ENCODE measurements at places on chromosomes 2 and 18. TPM values are rescaled to one million over a fixed set of nuclear protein-coding genes. Genes with fewer than 3 reads are reported as not detected.

Gene SERPINB13
- polyA plus RNA-seq, result 0.08 TPM

Gene CYS1
- 20.2 TPM for polyA plus RNA-seq

Gene IL18RAP
- polyA plus RNA-seq, result 0.66 TPM

Gene ALPG
- not detected for polyA plus RNA-seq

Gene MBD2
- polyA plus RNA-seq, result 49.1 TPM

Gene FAM228A
- not detected for polyA plus RNA-seq

Gene PRSS56
- polyA plus RNA-seq, result 1.6 TPM

Gene NEUROD1
- polyA plus RNA-seq, result not detected

Gene DSEL
- polyA plus RNA-seq, result 10.1 TPM

Gene GAL3ST2
- polyA plus RNA-seq, result 0.11 TPM

Gene GPR39
- 0.15 TPM for polyA plus RNA-seq

DNA sequence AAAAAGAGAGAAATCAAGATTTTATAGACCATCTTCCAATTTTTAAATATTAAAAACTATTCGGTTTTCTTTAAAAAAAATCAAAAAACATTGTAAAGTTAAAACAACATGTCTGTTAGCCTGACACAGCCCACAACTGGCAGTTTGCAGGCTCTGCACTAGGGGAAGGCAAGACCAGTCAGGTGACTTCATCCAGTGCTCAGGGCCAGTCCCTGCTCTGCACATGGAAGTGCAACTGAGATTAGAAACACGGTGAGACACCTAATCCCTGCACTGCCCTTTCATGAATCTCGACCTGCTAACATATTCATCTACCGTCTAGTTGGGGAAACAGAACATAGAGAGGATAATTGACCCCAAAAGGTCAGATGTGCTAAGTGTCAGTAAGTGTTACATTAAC is 135.2 kb downstream of the BARD1 start:
- DNase-seq, result no peak

GRCh38 chr2:236642584-236643291 is 73.1 kb downstream of the ACKR3 start:
- DNase-seq, result peak; percentile 89

DNA sequence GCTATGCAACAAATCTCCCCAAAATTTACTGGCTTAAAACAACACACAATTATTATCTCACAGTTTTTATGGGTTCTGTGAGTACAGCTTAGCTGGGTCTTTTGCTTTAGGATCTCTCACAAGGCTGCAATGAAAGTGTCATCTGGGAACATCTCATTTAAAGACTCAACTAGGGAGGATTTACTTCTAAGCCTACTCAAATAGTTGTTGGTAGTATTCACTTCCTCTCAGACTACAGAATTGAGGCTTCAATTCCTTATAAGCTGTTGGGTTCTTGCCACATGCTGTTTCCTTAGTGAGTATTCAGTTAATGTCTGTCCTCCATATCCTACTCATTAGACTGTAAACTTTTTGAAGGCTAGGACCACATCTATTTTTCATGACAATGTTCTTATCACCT is 72.3 kb downstream of the MDH1 start:
- no peak for DNase-seq

- DNase-seq, result no peak
These were observed 87.8 kb upstream of the SNTG2 start for GRCh38 chr2:862731-863466.

DNA sequence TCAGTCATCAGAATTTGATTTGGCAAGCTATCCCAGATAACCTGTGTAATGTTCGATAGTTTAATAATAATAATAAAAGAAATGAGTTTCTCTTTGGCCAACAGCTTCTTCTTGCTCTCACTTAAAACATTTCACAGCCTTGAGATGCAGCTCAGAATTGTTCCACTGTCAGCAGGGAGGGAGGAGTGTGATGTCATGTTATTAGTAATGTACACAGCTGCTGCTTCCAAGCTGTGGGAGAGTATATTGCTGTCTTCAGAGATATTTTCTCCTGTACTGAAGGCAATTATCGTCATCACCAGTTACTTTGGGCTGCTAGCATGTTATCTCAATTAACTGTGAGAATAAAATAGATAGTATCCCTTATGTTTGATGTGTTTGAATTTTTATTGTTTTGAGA is 146.9 kb upstream of the MAP3K20 start:
- peak; percentile 65 for DNase-seq

DNA sequence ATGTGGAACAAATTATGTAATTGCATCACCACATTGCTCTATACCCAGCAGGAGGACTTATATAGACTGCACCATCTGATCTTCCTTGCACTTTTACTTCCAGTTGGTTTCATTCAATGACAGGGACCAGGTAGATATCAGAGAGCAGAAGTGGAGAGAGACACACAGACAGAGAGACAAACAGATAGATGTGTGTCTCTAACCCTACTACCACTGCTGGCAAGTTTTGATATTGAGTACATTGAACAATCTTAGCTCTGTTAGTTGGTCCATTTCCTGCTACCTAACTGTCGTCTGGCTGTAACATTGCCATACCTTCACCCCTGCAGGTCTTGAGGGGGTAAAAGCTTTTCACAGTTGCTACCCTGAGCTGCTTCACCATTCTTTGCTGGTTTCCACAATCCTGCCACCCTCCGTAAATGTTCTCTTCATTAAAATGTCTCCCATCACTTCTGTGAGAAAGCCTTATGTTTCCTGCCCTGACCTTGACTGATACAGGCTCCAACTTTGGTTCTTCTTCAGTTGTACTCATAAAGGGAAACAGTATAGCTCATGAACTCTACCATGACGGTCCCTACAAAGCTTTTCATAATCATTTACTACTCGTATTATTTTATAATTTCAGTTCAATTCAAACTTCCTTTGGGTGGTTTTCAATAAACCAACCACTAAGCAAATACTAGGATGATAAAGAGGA is 62.3 kb upstream of the ITGA4 start:
- DNase-seq, result no peak

- no peak for DNase-seq
These were observed 186.3 kb downstream of the KCNE4 start for GRCh38 chr2:223238301-223238700.

GRCh38 chr2:29799628-29800027 is 121.8 kb downstream of the ALK start:
- no peak for DNase-seq

- DNase-seq, result no peak
These were observed 85.6 kb downstream of the NCOA1 start for GRCh38 chr2:24576617-24577016.

GRCh38 chr2:196293751-196294515 is 122.6 kb upstream of the STK17B start:
- no peak for DNase-seq

DNA sequence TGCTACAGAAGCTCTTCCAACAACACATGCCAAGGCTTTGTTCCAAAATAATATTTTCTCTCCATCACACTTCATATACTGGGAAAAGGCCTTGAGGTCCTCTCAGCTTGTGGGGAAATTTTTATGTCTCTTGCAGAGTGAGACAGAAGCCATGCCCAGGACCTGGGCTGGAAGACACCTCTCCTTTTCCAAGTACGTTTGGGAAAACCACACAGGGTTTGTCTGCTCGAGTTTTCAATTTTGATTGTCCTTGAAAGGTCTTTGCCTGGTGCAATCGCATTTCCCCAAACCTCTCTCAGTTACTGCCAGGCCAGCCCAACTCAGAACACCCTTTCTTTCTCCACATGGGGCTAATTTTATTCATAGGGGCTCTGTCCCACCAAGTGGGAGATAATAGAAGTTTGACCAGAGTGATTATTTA is 272.2 kb downstream of the OSR1 start:
- DNase-seq, result peak; percentile 62

DNA sequence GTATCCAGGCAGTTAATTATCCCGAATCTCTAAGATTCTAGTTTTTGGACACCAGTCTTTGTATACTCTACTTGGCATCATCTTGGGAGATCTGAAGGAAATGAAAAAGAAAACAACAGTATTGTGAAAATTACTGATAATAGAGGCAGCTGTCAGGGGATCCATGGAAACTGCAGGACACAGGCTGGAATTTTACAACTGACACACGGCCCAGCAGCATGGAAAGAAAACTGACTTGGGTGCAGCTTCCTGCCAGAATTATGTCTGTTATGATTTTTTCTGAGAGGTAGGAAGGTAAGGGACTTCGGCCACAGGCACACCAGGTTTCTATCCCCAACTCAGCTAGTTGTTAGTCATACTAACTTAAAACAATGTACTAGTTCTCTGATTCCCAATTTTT is 57.7 kb upstream of the ERBB4 start:
- DNase-seq, result no peak

- DNase-seq, result no peak
These were observed 367.3 kb upstream of the SALL3 start for GRCh38 chr18:78612318-78612717.

DNA sequence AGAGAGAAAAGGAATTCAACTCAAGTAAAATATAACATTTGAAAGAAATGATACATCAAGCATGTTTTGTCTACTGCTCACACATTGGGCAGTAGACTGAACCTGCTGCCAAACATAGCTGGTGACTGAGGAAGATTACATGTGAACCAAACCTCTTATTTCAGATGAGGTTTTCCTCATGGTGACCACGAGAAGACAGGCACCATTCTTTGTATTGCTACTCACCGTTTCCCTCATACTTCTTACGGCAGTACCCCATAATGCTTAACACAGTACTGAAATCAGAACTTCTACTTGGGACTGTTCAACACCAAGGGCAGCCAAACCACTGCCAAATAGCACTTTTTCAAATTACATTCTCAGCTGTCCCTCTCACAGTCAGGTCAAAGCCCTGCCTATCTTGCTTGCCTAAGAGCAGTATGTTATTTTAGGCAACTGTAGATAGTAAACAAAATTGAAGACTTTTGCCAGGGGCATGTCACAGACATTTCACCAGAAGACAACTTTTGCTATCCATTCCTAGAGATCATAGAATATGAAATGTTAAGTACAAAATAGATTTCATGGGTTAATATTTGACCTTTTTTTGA is 167.1 kb upstream of the DOK6 start:
- no peak for DNase-seq

GRCh38 chr2:139438478-139438877 is 658.3 kb upstream of the NXPH2 start:
- no peak for DNase-seq

GRCh38 chr2:235224410-235224809 is 269.4 kb upstream of the AGAP1 start:
- DNase-seq, result no peak

DNA sequence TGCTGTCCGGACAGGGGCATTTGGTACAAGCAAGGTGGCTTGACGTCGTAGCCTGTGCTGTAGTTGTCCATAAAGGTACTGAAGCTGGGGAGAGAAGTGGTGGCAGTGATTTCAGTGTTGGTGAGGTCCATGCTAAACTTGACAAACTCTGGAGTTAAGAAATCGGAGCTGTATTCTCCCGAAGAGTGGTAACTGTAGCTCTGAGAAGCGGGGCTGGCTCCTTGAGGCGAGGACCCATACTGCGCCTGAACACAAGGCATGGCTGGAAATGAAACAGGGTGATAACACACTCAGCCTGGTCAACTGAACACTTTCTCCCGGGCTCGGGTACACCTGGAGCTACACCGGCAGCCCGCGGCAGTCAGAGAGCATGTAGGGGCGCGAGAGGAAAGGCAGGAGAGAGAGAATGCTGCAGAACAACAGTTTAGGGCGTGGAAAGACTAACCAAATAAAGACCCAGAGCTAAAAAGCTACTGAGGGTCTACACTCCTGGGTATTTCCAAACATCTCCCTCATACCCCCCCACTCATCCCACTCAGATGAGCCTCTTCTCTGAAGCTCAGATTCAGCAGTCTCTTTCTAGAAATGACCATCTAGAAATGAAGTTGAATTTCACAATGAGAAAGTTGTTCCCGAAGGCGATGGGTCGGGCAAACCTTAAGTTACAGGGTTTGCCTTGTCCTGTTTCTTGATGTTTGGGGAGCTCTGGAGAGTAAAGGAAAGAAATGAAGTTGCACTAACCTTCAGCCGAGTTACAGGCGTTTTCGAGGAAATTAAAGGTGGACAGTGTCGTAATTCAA is 2.4 kb downstream of the NR4A2 start:
- no peak for DNase-seq

- DNase-seq, result no peak
These were observed 108.7 kb downstream of the TRIM43 start for GRCh38 chr2:95700519-95700918.

GRCh38 chr18:75638776-75639471 is 211.4 kb upstream of the SMIM21 start:
- peak; percentile 90 for DNase-seq
